ENCODE measurements at places on chromosomes 5 and 9.

DNA sequence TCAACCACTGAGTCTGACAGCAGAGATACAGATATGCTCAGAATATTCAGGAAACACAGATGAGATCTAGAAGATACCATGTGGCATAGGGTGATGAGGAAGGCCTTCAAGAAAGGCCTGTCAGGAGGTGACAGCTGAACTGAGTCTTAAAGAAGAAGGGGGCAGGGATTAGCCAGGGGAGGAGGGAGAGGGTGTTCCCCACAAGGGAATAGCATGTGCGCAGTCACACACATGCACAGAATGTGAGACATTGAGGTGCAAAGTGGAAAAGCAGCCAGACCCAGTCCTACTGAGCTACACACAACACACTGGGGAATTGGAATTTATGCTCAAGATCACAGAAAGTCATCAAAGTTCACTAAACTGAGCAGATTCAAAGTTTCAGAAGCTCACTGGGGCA, 3.0 kb upstream of the SLC25A48 start:
- peak; percentile 3 for DNase-seq

DNA sequence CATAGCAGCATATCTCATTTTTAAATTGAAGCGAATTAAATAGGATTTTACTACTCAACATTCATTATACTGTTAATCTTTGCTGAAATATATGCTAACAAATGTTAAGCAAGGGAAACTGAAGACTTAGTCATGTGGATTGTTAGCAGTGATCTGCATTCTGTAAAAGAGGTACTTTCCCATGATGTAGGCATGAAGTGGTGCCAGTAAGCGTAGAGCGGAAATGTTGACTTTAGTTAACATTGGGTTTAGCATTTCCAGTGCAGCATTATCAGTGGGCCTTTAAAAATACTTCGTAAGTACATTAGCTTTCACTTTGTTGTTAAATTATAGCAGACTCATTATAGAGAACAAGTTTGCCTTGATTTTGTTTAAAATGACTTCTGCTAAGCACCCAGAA, 130.3 kb downstream of the CDC42SE2 start:
- no peak for DNase-seq

DNA sequence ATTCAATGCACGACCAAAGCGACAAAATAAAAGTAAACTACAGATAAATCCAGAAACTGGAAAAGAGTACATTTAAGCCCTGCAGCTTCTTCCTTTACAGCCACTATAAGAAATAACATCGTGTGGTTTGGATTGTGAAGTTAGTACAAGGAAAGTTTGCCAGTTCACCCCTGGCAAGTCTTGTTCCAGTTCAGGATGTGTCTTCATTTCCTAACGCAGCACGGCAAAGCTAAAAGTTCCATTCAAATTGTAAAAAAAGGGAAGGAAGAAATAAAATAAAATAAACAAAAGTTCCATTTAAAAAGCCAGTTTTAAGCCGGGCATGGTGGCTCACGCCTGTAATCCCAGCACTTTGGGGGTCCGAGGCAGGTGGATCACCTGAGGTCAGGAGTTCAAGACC, 83.3 kb upstream of the RETREG1 start:
- DNase-seq = no peak

DNA sequence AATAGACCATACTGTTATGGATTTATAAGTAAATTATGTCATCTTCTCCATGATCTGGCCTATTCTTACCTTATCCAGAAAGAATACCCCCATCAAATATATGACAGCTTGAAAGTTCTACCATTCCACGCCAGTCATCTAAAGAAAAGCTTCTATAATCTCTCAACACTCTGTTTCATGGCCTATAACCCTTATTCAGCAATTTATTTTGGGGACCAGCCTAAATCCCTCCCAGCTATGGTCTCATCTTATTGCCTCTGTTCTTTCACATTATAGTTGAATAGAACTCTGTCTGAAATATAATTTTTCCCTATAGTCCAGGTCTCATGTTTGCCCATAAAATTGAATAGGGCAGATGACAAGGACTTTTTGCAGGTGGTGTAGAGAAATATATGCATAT, 2387.6 kb upstream of the WWC1 start:
- DNase-seq = no peak

GRCh38 chr9:12394105-12394504, 299.1 kb upstream of the TYRP1 start:
- DNase-seq = no peak

DNA sequence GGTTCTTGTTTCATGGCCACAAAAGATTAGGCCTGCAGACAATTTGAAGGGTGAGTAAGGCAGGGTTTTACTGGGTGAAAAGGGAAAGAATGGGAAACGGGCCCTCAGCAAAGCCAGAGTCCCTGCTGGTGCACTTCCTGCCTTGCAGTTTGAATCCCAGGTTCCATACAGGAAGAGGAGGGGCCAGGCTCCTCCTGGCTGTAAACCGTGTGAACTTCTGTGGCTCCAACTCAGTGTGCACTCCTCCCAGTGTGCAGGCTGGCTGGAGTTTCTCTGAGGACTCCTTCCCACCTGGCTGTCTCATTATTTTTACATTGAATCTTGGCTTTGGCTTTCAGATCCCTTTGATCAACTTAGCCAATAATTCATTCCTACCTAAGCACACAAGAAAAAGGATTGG, 367.1 kb upstream of the KLF4 start:
- DNase-seq = no peak

GRCh38 chr5:104019956-104020355, 457.4 kb upstream of the NUDT12 start:
- no peak for DNase-seq

DNA sequence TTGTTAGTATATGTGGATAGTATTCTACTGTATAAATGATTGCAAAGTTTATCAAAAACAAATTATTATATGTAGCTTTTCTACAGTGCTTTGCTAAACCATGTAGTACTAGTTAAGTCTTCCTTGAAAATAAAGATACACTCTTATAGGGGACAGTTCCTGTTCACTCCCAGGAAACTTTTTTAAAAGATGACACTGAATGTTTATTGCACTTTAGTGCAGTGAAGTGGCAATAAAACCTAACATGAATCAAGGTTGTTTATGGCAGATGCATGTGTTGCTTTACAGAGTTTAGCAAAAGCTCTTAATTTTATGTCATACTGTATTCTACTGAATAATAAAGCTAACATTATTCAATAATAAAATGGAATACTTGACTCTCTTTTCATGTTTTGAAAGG, 51.7 kb downstream of the GABRA1 start:
- DNase-seq = no peak

GRCh38 chr5:120108586-120109248, 355.4 kb upstream of the PRR16 start:
- peak; percentile 30 for DNase-seq

DNA sequence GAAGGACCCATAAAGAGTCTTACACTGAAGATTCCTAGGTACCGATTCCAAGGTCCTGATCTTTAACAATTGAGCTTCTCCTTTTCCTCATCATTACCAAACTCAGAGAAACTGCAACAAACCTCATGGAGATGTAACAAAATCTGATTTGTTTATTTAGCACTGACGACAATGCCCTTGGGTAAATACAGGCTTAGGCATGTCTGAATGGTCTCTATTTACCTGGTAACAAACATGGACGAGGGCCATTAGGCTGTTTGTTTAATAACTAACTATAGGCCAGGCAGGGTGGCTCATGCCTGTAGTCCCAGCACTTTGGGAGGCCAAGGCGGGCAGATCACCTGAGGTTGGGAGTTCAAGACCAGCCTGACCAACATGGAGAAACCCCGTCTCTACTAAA, 333.3 kb downstream of the AGTPBP1 start:
- DNase-seq = no peak

DNA sequence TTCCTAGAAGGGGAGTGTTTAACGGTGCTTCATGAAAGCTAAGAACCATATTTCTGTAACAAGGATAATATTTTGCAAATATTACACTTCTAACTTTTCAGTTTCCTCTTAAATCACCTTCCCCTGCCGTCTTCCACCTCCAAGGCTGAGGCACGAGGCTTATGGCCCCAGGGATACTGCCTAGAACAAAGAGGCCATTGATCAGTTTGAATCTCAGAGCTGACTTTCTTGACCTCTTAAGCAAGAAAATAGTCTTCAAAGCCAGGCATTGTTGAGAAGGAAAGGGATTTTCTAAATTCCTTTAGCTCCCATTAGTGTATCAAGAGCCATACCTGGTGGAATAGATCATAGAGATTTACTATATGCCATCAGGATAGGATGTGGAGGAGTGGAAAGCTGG, 566.2 kb downstream of the BNC2 start:
- DNase-seq = no peak

- no peak for DNase-seq
These were observed 362.9 kb upstream of the TLE4 start for GRCh38 chr9:79208791-79209396.

DNA sequence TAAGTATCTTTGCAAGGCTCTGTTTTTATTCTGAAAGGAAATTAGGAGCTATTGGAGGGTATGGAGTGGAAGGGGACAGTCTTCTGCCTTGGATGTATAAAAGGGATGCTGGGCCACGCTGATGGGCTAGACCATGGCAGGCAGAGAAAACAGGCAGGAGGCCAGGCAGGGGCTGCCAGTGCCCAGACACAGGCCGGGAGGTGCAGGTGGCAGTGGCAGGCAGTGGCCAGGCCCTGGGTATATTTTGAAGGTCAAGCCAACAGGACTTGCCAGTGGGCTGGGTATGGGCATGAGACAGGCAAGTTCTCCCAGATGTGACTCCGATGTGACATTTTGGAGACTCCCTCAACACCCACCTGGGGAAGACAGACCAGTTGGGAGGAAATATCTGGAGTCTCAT, 131.9 kb downstream of the KCNIP1 start:
- DNase-seq = no peak

Data from AG20443 (cell line).